ENCODE measurements at places on chromosomes 16 and 17.
A peak's percentile ranks its signal among the peaks of the same experiment; 100 is the strongest.

DNA sequence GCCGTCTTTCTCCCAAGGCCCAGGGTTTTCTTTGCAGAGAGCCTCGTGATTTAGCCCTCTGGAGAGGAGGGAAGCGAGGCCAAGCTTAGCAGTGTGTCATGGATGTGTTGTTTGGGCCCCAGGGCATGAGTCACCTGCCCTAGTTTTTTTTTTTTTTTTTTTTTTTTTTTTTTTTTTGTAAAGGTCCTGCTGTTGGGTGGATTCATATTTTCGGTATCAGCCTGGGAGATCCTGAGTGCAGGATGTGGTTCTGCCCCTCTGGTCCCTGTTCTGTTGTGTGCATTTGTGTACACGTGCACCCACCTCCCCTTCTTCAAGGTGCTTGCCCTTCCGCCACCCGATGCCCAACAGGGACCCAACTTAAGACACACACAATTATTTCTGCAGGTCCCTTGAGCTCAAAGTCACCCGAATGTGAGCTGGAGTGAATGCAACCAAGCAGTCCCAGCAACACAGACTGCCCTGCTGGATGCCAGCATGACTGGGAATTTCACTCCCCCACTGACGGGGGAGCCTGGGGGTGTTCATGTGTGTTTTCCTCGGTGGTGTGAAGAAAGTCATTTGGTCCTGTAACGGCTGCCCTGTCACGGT lies 265.8 kb upstream of the TNRC6C start:
- H3K27me3 ChIP-seq: no peaks in the 10 kb centered on the region
- DNase-seq: peak; percentile 29
- no peaks in the 10 kb centered on the region for H3K4me1 ChIP-seq
- no peak overlapping the region for H3K27ac ChIP-seq

DNA sequence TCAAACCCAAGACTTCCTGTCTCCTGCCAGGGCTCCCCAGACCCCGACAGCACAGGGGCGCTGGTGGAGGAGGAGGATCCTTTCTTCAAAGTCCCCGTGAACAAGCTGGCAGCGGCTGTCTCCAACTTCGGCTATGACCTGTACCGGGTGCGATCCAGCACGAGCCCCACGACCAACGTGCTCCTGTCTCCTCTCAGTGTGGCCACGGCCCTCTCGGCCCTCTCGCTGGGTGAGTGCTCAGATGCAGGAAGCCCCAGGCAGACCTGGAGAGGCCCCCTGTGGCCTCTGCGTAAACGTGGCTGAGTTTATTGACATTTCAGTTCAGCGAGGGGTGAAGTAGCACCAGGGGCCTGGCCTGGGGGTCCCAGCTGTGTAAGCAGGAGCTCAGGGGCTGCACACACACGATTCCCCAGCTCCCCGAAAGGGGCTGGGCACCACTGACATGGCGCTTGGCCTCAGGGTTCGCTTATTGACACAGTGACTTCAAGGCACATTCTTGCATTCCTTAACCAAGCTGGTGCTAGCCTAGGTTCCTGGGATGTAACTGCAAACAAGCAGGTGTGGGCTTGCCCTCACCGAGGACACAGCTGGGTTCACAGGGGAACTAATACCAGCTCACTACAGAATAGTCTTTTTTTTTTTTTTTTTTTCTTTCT lies 8.1 kb downstream of the SERPINF1 start:
- peaks cover 23% of the 10 kb centered on the region for H3K4me1 ChIP-seq
- H3K4me3 ChIP-seq: no peak overlapping the region
- no peaks in the 10 kb centered on the region for H3K36me3 ChIP-seq
- DNase-seq: peak; percentile 50
- peak overlapping the region; percentile 73 for H3K27ac ChIP-seq
- H3K27me3 ChIP-seq: no peaks in the 10 kb centered on the region

- H3K27me3 ChIP-seq: no peaks in the 10 kb centered on the region
- peak; percentile 70 for DNase-seq
- no peak overlapping the region for H3K27ac ChIP-seq
- no peaks in the 10 kb centered on the region for H3K4me1 ChIP-seq
- H3K4me3 ChIP-seq: no peak overlapping the region
Measured at GRCh38 chr16:11396241-11397048, 51.2 kb downstream of the RMI2 start.

DNA sequence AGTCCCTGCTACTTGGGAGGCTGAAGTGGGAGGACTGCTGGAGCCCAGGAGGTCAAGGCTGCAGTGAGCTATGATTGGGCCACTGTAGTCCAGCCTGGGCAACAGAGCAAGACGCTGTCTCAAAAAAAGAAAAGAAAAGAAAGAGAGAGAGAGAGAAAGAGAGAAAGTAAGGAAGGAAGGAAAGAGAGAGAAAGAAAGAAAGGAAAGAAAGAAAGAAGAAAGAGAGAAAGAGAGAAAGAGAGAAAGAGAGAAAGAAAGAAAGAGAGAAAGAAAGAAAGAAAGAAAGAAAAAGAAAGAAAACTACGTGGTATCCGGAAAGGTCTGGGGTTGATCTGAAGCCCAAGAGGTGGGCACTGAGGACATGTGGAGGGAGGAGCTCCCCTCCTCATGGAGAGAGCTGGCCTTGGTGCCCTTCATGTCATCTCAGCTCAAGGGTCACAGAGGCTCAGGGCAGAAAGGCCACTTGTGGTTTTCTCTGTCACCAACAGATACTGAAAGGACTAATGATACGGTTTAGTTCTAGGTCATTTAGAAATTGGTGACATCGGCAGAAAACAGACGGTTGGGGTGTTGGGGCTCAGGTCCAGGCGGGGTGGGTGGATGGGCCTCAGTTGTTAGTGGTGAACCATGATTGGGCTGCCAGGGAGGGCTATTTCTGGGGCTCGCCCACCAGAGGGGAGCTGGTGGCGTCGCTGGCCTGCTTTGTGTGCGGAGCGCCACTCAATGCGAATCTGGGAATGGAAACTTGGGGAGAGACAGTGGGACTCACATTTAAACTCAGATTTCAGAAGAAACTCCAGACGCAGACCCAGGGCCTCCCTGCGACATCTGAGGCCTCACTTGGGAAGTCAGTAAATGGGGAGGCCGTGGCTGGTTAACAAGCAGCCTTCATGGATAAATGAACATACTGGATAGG lies 44.6 kb downstream of the FOXL1 start:
- H3K27me3 ChIP-seq: peaks cover 10% of the 10 kb centered on the region
- H3K4me3 ChIP-seq: no peak overlapping the region
- DNase-seq: no peak
- H3K36me3 ChIP-seq: no peaks in the 10 kb centered on the region

Data from DND-41 (cell line).